Esophagus squamous epithelium (tissue), 5 donors: ENCODE measurements at places on chromosomes 6 and 20.

- no peak for DNase-seq
Measured at GRCh38 chr6:53906103-53906502, 111.3 kb downstream of the LRRC1 start.

DNA sequence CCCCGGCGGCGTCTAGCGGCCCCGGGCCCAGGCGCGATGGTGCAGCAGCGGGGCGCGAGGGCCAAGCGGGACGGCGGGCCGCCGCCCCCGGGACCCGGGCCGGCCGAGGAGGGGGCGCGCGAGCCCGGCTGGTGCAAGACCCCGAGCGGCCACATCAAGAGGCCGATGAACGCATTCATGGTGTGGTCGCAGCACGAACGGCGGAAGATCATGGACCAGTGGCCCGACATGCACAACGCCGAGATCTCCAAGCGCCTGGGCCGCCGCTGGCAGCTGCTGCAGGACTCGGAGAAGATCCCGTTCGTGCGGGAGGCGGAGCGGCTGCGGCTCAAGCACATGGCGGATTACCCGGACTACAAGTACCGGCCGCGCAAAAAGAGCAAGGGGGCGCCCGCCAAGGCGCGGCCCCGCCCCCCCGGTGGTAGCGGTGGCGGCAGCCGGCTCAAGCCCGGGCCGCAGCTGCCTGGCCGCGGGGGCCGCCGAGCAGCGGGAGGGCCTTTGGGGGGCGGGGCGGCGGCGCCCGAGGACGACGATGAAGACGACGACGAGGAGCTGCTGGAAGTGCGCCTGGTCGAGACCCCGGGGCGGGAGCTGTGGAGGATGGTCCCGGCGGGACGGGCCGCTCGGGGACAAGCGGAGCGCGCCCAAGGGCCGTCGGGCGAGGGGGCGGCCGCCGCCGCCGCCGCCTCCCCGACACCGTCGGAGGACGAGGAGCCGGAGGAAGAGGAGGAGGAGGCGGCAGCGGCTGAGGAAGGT, 715 bp downstream of the SOX12 start:
- DNase-seq: no peak

GRCh38 chr20:46047821-46048220, 18.8 kb downstream of the SLC12A5 start:
- no peak for DNase-seq

- no peak for DNase-seq
Measured at GRCh38 chr6:122755901-122756300, 23.6 kb upstream of the FABP7 start.

- no peak for DNase-seq
Measured at GRCh38 chr6:338815-339262, 46.6 kb downstream of the DUSP22 start.

DNA sequence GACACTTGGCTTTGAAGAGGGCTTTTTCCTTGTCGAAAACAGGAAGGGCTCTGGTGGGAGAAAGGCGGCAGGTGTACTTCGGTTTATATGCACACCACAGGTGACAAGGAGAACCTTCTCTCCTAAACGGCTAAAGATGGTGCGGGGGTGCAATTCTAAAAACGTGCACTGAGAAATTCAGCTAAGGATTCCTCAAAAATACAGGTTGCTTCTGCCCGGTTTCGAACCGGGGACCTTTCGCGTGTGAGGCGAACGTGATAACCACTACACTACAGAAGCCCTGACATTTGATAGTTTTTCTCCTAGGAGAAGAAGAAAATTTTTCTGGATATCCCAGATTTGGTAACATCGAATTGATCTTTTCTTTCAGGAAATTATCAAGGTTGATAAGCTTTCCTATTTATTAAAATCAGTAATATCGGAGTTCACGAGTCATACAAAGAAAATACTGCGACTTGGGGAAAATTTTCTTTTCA, 32.0 kb downstream of the POM121L2 start:
- no peak for DNase-seq

- DNase-seq: no peak
Measured at GRCh38 chr6:127893541-127893940, 7.3 kb downstream of the THEMIS start.

- DNase-seq: no peak
Measured at GRCh38 chr6:83536647-83537589, 24.6 kb downstream of the PRSS35 start.

GRCh38 chr6:50030777-50031562, 9.2 kb upstream of the DEFB110 start:
- no peak for DNase-seq

GRCh38 chr6:130136798-130137197, 86.0 kb downstream of the SAMD3 start:
- DNase-seq: no peak

DNA sequence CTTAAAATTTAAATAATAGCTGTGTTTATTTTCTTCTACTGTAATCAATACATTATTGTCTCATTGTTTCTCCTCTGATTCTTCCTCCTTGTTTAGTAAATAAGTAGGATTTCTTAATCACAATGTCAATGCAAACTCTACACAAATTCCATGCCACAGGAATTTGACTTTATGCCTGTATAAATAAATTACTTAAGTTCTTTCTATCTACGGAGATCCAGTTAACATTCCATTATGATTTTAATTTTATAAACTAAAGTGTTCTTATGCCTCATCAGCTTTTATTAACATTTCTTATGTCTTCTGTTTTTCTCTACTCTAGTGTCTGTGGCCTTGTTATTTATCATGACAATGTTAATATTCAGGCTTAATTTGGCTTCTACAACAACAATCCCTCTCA, 1169.2 kb downstream of the GRIK2 start:
- no peak for DNase-seq

GRCh38 chr6:56759521-56759920, 116.8 kb upstream of the DST start:
- DNase-seq: no peak

DNA sequence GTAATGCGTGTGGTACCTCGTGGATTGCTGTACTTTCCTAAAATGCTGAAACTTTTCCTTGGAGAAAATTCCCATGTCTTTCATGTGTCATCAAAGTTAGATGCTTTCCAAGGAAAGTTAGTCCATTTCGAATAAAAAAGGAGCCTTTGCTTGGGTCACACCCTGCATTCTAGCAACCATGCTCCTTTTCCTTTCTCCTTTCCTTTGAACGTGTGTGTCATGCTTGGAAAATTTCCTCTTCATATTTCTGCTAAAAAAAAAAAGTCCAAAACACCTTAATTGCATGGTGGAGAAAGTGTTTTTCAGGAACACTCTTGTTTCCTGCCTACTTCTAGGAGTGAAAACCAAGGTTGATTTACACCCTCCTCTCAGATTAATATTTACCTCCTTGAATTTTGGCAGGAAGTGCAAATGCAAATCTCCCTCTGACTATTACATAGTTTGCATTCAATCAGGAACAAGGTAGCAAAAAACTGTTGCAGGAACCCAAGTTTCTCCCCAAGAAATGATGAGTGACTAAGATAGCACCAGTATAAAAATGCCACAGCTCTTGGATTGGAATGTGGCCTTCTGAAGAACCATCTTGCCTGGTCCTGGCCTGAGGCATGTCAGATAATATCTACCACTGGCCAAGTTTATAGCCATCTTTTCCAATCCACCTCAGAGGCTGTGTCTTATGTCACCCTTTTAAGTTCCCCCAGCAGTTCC, 590.6 kb downstream of the QKI start:
- no peak for DNase-seq

GRCh38 chr6:150028799-150029198, 3.5 kb upstream of the RAET1L start:
- DNase-seq: no peak

GRCh38 chr6:68967549-68968300, 332.6 kb downstream of the ADGRB3 start:
- DNase-seq: no peak

GRCh38 chr20:9918348-9918747, 79.5 kb upstream of the PAK5 start:
- no peak for DNase-seq

- DNase-seq: no peak
Measured at GRCh38 chr20:48862279-48862678, 34.5 kb upstream of the PREX1 start.

DNA sequence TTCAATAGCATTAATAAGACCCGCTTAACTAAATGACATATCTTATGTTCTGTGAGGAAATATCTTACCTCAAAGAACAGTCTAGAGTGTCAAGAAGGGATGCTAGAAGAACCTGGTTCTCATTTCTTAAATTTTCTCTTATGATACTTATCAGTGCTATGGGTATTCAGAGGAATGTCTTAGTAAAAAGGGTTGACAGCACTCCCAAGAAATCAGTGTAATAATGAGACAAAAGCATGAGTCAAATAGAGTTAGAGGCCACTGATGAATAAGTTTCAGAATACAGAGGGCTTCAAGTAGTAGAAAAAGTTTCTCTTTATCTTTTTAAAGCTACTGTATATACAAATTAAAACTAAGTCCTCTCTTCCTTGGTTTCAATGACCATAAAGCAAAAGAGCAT, 242.8 kb downstream of the GJA1 start:
- DNase-seq: no peak
